Stimulated activated CD4-positive, alpha-beta T cell treated with anti-CD3 and anti-CD28 coated beads, Interleukin-1b, Interleukin-23, amount 100 ng/mL, for 24 hours (primary cell): ENCODE measurements at places on chromosomes 11 and 22.

DNA sequence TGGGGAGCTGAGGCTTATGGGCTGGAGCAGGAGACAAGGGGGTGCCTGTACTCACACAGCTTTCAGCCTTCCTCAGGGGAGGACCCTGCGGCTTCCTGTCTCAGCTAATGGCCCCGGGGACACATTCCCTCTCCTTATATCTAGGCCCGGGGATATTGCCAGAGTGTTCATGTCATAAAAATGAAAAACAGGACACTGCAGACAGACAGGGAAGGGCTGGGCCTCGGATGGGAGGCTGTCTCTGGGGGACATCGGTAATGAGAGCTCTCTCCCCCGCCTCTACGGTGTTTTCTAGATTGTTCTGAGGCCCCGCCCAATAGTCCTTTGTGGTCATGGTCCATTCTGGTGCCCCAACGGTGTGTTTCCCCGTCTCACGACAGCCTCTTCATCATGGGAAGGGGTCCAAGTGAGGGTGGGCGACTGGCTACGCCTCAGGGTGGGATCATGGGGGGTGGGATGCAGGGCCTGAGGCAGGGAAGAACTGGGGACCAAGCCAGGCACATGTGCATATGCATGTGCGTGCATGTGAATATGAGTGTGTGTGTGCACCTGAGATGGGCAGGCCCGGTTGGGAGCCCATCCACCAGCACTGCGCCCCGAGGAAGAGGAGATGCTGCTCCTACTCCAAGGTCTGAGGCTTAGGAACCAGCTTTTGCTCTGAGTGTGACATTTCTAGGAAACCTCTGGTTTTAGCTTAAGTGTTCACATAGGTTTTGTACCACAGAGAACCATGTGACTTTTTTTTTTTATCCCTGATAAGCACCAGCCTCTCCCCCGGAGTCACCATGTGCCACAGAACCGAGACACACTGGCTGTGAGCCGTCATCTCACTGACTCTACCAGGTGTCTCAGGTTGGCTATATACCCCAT, 5.3 kb downstream of the ARVCF start:
- no peak for DNase-seq

DNA sequence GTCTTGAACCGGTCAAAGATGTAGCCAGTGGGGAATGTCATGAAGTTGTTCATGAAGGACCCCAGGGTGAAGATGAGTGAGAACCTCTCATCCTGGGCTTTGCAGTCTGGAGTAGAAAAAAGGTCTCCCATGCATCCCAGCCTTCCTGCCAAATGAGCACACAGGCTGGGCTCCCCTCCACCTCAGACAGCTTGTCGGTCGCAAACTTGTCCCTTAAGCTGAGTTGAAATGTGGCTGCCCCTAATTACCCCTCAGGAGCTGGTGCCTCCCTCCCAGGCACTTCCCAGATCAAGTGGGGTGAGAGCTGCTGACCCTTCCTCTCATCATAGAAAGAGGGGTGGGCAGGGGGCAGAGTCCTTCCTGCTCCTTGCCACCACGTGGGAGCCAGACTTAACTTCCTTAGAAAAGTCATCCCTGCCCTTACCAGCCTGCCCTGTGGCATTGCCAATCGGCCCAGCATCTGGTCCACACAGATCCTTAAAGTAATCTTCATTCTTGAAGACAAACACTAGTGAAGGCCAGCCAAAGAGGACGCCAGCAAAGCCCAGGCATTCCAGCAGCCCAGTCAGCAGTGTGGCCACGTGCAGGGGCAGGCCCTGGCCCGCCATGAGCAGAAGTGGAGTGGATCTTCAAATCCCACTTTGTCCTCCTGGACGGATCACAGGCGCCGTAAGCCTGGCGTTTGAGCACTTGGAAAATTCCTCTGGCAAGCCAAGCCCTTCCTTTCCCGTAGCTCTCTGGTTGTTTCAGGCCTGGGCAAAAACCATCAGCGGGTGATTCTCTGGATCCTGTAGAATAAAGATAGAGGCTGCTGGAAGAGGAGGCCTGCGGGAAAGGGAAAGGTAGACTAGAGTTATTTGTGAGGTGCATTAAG, 1.1 kb downstream of the SLC43A3 start:
- no peak for DNase-seq

GRCh38 chr11:17864478-17864941, 129.9 kb downstream of the KCNC1 start:
- no peak for DNase-seq

DNA sequence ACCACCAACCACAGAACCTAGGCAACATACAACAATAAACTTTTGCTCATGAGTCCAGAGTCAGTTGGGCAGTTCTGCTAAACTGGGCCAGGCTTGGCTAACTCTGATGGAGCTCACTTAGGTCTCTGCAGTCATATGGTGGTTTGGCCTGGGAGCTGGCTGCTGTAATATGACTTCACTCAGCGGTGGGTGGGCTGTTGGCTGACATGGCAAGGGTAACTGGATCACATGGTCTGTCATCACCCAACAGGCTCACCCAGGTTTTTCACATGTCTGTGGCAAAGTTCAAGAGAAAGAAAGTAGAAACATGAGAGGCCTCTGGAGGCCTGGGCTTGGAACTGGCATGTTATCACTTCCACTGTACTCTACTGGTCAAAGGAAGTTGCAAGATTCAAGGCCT, 43.2 kb upstream of the CLMP start:
- no peak for DNase-seq

DNA sequence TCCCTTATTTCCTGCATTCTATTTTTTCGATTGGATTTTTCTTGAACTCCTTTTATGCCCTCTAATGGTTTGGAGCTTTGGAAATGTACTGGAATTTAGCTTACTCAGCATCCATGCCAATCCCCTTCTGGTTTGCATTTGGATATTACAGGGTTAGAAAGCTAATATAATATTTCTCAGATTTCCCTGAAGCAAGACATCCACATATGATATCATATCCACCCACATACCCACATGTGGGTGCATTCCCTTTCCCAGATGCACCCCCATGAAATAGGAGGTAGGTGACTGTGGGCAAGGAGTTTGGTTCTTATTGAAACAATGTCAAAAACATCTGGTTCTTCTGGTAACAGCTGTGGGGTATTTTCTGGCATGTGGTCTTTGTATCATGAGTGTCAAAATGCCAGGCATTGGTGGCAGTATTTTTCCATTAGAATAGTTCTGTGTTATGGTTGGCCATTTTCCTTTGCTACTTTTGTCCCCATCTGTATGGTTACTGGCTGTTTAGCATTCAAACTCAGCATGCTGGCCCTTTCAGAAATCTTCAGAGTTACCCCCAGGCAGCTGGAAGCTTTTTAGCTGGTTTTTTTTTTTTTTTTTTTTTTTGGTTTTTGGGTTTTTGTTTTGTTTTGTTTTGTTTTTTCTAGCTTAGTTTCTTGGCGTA, 32.7 kb upstream of the DDX10 start:
- DNase-seq, result no peak

GRCh38 chr11:131307506-131307905, 62.9 kb upstream of the NTM start:
- DNase-seq, result no peak

GRCh38 chr11:76588455-76589325, 81.9 kb downstream of the LRRC32 start:
- DNase-seq, result no peak

GRCh38 chr11:13550761-13551160, 55.0 kb upstream of the PTH start:
- DNase-seq, result no peak

DNA sequence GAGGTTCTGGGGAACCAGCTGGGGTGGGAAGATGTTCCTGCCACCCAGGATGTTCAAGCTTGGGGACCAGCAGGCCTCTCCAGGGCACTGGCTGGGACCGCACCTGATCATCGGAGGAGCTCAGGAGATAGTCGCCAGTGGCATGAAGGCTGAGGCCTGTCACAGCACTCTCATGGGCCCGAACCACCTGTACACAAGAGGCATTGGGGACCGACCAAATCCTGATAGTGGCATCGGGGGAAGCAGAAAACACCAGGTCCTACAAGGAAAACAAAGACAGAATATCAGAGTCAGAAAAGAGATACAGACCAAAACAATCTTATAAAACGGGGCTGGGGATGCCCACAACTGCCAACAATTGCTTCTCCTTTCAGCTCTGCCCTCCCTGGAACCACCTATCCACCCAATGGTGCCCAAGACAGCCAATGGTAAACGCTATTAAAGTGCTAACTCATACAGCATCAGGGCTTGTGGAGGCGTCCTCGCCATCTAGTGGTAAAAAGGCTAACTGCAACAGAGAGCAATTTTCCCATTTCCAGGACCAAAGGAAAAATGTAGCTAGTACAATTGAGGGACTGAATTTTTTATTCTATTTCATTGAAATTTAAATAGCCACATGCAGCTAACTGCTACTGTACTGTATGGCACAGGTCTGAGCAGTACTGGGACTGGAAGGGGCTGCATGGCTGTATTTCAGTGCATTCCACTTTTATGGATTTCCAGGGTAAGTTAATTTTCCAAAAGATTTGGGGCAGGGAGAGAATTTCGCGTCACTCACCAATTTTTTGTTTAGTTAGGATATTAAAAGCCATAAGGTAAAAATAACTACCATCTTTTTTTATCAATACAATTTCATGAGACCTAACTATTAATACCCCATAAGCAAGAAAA, 7.1 kb downstream of the PRPF19 start:
- no peak for DNase-seq

DNA sequence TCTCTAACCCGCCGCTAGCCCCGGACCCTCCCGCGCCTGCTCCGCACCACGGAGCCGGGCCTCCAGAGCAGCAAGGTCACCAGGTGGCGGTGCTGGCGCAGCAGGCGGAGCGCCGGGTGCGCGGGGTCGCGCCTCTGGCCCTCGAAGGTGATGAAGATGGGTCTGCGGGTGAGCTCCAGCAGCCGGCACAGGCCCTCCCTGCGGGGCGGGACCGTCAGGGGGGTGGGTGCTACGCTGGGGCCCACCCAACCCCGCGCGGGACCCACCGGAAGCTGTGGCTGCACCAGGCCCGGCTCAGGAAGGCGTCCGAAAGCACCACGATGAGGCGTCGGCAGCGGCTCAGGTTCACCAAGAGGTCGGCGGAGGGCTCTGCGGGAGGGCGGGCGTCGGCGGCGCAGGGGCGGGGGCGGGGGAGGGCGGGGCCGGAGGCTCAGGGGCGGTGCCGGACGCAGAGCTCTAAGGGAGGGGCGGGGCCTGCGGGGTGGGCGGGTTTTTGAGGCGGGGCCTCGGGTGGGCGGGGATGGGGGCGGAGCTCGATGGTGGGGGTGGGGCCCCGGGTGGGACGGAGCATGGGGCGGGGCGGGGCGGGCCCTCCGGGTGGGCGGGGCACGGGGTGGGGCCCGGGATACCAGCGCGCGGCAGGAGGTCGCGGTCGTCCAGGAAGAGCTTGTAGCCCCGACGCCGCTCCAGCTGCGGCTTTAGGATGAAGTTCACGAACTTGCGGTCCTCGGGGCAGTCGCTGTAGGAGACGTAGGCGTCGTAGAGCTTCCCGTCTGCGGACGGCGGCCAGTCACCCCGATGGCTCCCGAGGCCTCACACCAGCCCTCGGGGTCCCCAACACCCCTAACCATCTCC, 7.8 kb downstream of the SIGIRR start:
- peak; percentile 88 for DNase-seq

GRCh38 chr22:49765091-49765771, 62.4 kb downstream of the BRD1 start:
- DNase-seq, result no peak

DNA sequence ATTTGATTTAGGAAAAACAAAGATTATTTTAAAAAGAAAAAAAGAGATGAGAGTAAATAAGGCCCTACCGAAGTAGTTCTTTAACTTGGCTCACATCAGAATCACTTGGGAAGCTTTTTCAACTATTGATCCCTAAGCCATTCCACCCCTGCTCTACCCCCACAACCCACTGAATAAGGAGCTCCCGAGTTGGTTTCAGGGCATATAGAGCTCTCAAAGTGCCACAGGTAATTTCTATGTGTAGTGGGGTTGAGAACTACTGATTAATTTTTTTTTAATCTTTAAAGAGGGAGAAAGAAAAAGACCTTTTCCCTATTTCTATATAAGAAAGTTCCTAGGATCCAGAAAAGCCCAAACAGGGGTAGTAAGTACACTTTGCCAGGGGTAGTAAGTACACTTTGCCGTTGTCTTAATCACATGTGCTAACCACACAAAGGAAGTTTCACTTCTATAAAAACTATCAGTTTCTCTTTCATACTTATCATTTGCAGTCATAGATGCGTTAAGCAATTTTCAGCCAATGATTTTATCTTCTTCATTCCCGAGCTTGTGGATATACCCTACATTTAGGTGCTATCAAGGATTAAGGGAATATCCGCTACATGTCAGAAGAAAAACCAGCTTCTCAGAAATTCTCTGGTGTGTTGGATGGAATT, 108.4 kb upstream of the ZC3H12C start:
- DNase-seq, result no peak

DNA sequence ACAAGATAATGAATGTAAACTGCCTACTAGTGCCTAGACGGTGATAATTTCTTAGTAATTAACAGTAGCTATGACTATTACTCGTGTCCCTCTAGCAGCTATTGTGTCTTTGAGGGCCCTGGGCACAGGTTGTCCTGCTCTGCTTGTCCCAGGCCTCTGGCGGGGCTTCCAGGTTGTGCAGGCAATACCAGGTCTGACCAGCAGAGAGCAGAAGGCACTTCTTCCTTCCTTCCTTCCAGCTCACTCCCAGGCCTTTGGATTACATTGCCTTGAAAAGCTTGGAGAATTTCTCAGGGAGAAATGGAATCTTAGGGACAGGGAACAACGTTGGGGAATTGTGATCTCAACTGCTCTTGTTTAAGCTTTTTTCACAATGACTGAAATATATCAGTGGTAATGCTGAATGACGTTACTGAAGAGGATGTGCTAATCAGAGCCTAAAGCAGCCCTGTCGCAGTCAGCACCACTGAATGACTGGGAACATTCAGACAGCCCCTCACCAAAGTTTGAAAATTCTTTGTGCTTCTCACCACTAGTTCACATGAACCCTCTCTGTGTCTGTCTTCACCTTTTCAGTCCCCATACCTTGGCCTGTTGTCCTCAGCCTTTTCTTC, 8.4 kb upstream of the CCKBR start:
- no peak for DNase-seq
